Kidney glomerular epithelial cell (primary cell): ENCODE measurements at places on chromosomes 2 and 18.

GRCh38 chr2:240124651-240125030 is 11.5 kb downstream of the COPS9 start:
- no peak for DNase-seq

DNA sequence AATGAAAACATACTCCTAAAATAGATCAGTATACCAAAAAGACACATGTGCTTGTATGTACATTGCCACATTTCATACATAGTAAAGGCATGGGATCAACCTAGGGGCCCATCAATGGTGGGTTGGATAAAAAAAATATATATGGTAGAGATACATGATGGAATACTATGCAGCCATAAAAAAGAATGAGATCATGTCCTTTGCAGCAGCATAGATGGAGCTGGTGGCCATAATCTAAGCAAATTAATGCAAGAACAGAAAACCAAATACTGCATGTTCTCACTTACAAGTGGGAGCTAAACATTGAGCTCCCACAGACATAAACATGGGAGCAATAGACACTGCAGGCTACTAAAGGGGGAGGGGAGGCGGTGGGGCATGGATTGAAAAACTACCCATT is 18.6 kb upstream of the NCOA1 start:
- no peak for DNase-seq

DNA sequence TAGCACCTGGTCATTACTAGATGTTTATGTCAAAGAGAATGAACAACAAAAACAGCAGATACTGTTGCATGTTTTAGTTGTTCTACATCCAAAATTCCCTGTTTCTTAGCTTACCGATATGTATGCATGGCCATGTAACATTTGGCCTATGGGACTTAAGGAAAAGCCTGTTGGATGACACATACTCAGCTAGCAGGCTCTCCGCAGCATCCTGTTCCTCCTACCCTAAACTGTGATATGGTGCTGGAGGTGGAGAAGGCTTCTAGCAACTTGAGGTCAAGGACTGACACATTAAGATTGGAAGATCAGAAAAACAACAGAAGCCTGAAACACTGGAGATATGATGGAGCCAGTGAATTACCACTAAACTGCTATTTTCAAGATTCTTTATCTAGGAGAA is 537.8 kb downstream of the LRRTM4 start:
- no peak for DNase-seq

DNA sequence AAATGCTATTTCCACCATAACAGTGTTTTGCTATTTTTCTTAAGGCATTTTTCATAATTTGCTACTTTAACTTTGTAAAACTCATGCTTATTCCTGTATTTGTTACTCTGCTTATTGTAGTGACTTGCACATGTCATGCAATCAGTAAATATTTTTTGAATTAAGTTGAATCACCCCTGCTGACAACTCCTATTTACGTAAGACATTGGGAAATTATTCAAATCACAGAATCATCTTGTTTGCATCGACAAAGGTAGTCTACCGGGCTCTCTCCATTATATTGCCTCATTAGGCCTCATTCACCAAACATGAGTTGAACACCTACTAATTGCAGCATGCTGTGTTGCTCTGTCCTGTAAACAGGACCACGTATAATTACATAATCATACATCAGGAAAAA is 478.5 kb upstream of the ZEB2 start:
- DNase-seq: no peak

DNA sequence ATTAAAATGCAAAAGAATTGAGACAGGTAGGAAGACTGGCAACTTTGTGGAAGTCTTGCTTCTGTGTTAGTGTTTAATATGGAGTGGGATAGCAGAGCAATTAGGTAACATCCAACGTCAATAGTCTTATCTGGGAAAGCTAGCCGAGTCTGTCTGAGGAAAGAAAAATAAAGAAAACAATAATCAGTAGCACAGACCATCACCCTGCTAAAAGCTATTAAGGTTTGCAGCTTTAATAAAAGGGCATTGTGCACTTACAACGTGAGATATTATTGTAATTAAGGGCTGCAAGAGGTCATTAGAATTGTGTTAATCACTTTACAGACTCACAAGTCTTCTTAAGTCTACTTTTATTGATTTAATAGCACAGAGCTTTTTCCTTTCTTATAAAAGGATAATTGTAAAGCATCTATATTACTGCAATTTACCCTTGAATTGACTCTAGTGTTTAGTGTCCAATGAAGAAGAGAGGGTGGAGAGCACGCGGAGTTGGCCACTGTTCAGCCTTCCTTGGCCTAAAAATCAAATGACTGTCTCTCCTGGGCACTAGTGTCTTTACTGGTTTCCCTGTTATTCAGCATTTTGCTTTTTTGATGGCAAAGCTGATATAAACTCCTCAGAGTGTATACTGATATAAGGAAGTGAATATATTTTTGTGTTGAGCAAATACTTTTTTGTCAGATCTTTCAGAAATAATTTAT is 2.0 kb downstream of the CDH7 start:
- DNase-seq: no peak

- DNase-seq: no peak
These were observed 35.5 kb downstream of the PELI1 start for GRCh38 chr2:64108666-64109241.

- DNase-seq: no peak
These were observed 15.2 kb upstream of the FAHD2A start for GRCh38 chr2:95387358-95387757.

GRCh38 chr2:38037757-38038621 is 38.0 kb downstream of the CYP1B1 start:
- DNase-seq: no peak

GRCh38 chr2:225462945-225463344 is 63.4 kb downstream of the NYAP2 start:
- DNase-seq: no peak

- no peak for DNase-seq
These were observed 324.1 kb downstream of the CYP26B1 start for GRCh38 chr2:71823526-71823925.

DNA sequence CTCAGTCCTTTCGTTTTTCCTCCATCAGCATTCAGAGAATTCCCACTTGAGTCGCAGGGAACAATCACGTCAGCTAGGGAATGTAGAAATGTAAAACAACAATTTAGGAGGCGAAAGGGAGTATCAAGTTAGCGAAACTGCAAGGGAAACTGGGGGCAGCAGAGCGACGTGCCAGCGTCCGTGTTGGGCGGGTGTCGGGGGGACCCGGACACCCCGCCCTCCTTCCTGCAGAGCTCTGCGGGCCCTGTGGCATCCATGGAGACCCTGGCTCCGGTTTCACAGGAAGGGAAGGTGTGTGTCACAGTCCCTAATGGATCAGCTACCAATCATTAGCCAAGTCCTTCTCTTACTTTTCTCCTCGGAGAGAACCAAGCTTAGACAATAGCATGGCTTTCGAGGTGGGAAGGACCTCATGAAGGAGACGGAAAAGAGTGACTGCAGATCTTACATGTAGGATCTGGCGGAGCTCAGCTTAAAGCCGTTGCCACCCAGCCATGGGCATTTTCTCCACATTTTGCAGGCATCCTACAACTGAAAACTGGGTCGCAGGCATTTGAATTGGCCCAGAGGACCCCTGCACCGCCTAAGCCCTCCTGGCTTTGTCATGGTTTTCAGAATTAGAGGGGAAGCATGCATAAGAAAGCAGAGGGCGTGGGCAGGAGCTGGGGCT is 33.7 kb downstream of the SOX11 start:
- no peak for DNase-seq
